Right cardiac atrium (tissue), 5 donors: ENCODE measurements at places on chromosomes 1 and 21. TPM values are rescaled to one million over a fixed set of nuclear protein-coding genes. Genes with fewer than 3 reads are reported as not detected.

The IL24 gene
- total RNA-seq: not detected

The AJAP1 gene
- total RNA-seq: 0.18 TPM

The KCNE1 gene
- 11.4 TPM for total RNA-seq

The FAM177B gene
- not detected for total RNA-seq

The BRINP2 gene
- total RNA-seq: 0.33 TPM

The TTLL7 gene
- total RNA-seq: 26.9 TPM

The IL6R gene
- 13.2 TPM for total RNA-seq

The CASQ1 gene
- 24.7 TPM for total RNA-seq

The FLG2 gene
- total RNA-seq: not detected

The HPDL gene
- 0.40 TPM for total RNA-seq

The PLA2G5 gene
- 122 TPM for total RNA-seq

The OR2L3 gene
- total RNA-seq: not detected
